ENCODE measurements at places on chromosomes 5 and 9.

- peak; percentile 18 for DNase-seq
Observed at GRCh38 chr9:135343837-135344522, 135.6 kb upstream of the PPP1R26 start.

- no peak for DNase-seq
Observed at GRCh38 chr5:138115254-138115653, 24.0 kb downstream of the NME5 start.

- no peak for DNase-seq
Observed at GRCh38 chr9:128371630-128372117, 500 bp downstream of the URM1 start.

DNA sequence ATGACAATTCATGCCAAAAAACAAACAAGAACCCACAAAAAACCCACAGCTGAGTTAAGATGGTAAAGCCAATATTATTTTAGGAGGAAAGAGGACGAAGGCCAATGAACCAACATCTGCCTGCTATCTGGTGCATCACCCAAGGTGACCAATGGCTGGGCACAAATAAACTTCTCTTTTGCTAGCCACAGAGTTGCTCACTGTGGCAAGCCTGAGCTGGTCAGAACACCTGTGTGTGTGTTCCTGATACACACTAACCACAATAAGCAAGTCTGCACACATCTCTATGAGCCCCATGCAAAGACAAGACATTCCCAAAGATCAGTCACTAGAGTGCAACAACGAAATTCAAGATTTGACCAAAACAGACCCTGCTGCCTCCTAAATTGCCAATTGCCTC is 63.1 kb downstream of the RNF38 start:
- no peak for DNase-seq

- DNase-seq = no peak
Observed at GRCh38 chr5:84384604-84385575, at the start of gene EDIL3. Gene EDIL3 (minus strand): TSS chr5:84384880. CDS start chr5:84384374, 506 bp downstream.

- DNase-seq = no peak
Observed at GRCh38 chr5:76425928-76426804, 23.1 kb downstream of the IQGAP2 start.

DNA sequence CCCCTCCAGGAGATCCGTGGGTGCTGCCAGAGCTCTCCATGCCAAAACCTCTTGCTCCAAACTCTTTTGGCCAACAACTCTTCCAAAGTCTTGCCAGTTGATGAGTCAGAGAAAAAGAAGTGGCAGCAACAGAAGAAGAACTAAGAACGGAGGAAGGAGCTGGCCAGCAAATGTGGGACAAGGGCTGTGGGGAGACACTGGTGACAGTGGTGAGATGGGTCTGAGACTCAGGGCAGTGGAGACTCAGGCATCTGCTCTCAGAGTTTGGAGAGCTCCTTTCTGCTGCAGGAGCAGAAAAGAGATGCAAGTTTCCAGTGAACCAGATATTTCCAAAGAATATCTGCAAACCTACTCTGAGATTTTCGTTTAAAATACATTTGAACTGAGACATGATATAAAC is 92.3 kb upstream of the SEMA6A start:
- no peak for DNase-seq

GRCh38 chr5:12023614-12024241 is 119.5 kb upstream of the CTNND2 start:
- no peak for DNase-seq

DNA sequence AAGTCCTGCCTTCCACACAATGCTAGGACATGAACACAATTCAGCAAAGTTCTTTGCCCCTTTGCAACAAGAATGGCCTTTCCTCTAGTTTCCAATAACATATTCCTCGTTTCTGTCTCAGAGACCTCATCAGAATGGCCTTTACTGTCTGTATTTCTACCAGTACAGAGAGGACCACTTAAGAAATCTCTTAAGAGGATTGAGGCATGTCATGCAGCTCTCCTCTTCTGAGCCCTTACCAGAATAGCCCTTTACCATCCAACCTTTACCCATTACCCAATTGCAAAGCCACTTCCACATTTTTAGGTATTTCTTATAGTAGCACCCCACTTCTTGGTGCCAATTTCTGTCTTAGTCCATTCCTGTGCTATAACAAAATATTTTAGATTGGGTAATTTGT is 20.3 kb downstream of the TNPO1 start:
- no peak for DNase-seq

DNA sequence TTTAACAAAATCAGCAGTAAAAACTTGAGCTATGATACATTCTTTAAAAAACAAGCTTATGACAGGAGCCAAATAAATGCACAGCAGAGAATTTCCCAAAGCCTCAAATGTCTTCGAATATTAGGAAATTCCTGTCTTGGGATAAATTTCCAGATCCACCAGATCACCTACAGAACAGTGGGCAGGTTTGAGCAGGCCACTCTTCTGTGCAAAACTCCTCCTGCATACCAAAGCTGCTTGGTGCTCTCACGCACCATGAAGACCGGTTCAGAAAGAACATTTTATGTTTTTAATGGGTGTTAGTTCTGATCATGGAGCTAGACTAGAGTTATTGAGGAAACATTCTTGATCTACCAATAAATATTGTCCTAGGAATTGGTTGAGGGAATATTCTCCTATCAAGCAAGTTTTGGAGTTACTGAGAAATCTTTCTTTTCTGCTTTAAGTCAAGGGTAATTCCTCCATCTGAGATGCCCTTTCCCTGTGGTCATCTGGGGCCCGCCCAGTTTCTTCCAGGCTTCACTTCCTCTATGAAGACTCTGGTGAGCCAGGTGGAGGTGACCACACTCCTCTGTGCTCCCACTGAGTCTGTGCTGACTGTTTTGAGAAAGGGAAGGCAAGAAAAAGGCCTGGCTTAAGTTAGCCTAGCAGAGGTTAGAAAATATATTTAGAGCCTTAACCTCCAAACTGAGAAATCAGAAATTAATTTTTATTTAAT is 17.9 kb downstream of the TNFSF15 start:
- no peak for DNase-seq

- no peak for DNase-seq
Observed at GRCh38 chr5:12399868-12400267, 495.6 kb upstream of the CTNND2 start.

DNA sequence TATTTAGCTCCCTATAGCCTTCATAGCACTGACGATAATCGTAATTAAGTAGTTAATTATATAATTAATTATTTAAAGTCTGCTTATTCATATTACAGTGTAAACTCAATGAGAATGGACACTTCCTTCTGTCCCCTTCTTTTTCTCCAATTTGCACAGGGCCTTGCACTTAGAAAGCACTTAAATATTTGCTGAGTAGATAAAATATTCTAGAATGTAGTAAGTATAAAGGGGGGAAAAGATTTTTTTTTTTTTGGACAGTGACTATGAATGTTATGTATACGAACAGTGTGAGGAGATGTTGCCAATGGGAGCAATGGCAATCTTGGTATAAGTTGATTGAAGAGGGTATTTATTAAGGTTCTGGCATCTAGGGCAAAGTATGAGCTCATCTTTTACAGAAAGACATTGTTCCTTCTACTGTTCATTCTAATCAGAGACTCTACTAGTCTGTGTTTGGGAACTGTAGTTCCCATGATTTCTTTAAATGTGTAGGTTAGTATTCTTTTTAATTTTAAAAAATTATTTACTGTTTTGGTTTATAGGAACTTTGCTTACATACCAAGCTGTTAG is 49.4 kb downstream of the YTHDC2 start:
- no peak for DNase-seq

DNA sequence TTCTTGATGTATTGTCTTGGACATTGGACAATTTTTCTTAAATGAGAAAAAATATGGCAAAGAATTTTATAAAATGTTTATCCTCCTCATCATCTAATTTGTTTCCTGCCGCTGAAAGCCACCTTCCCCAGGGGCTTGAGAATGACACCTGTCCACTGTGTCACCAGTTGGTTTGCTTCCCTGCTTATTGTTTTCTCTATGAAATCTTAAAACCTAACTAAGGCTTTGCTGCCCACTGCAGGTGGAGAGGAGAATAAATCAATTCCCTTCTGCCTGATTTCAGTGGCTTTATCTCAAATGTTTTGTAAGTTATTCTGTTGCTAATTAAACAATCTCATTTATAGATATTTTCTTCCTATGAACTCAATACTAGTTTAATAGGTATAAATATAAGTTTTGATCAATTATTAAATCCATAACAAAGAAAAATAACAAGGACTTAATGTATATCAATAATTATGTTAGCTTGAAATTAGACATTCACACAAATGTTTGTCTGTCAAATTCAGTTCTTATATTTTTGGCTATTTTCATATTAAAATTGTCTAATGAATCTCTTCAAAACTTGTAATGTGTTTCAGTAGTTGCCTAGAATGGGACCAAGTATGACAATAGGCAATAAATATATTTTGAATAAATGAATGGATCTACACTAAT is 822.5 kb downstream of the PTPRD start:
- no peak for DNase-seq

DNA sequence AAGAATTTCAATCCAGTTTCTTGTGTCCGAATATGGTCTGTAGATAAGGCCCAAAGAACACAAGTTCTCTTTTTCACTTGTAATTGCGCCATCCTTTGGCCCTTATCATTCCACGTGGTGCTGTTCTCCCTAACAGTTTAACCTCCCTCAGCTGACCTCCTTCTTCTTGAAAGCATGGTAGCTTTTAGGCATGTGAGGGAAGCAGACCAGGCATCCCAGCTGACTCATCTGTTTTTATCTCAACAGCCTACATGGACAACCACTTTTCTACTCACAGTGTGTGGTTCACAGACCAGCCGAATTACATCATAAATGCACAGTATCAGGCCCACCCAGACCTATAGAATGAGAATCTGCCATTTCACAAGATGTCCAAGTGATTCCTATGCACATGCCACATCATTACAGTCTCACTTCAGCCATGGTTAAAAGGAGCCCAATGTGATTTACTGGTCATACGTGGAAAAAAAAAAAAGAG is 26.9 kb upstream of the PLIN2 start:
- no peak for DNase-seq

GRCh38 chr5:19709403-19709802 is 278.6 kb downstream of the CDH18 start:
- DNase-seq = no peak

GRCh38 chr5:14178091-14178490 is 34.9 kb downstream of the TRIO start:
- DNase-seq = no peak

- no peak for DNase-seq
Observed at GRCh38 chr5:20029266-20029665, 41.3 kb upstream of the CDH18 start.

- no peak for DNase-seq
Observed at GRCh38 chr5:133944263-133945185, 23.9 kb downstream of the C5orf15 start.

Measured in effector memory CD8-positive, alpha-beta T cell (primary cell).